ENCODE measurements at places on chromosomes 3 and 15.
A peak's percentile ranks its signal among the peaks of the same experiment; 100 is the strongest.

DNA sequence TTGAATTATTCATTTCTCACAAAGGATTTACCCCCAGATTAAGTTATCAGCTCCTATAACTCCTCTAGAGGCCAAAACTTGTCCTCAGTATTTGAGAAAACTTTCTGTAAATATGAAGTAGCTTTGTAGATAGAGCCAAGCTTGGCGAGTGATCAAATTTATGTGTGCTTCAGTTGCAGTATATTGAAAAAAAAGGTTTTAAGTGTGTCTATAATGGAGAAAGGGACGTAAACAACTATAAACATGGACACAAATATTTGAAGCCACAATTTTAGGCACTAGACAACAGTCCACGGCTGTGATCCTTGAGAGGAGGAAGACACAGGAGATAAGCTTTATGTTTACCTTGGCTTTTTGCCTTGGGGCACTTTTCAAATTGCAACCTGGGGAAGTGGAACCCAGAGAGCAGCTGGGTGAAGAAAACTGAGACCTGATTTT lies 118.7 kb downstream of the THRB start:
- DNase-seq: no peak

DNA sequence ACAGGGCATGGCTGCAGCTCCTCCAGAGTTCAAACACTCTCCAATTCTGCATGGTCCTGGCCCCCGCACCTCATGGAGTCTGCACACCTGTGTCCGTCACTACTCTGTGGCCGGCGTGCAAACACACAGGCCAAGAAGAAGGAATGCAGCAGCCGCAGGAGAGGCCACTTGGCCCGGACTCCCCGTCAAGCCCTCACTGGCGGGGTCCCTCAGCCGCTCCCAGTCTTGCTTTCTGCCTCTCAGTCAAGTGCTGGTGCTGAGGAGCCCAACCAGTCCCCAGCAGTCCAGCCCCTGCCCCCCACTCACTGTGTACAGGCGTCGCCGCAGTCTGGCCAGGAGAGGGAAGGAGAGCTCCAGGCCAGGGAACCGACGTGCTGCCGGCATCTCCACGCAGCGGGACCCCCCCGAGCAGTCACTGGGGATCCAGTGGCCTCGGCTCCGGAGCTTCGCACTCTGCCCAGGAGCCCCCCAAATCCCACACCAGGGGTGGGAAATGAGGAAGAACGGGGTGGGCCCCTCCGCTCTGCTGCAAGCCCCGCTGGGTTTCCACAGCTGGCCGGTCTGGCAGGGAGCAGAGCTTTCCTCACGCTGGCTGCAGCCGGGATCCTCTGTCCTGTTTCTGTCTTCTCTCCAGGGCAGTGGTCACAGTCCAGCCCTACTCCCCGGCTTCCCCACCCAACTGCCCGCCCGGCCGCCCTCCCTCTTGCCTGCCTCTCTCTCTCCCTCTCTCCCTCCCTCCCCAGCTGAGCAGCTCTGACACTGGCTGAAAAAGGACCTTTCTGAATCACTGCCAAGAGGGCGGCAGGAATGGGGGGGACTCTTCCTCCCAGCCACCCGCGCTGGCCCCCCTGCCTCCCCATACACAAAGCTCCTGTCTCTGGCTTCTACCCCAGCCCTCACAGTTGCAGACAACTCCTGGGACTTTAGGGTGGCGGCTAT lies 16.0 kb downstream of the TNK2 start:
- no peak for DNase-seq

DNA sequence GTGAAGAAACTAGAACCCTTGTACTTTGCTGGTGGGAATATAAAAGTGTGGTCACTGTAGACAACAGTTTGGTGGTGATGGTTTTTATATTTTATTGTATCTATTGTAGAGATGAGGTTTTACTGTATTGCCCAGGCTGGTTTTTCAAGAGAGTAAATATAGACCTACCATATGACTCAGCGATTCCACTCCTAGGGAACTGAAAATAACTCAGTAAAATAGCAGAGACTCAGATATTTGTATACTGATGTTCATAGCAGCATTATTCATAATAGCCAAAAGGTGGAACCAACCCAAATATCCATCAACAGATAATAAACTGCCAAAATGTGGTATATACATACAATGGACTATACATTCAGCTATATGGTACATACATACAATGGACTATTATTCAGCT lies 68.8 kb upstream of the IL12A start:
- peak; percentile 5 for DNase-seq

- DNase-seq: no peak
Measured at GRCh38 chr3:182735672-182736071, 57.6 kb upstream of the ATP11B start.

DNA sequence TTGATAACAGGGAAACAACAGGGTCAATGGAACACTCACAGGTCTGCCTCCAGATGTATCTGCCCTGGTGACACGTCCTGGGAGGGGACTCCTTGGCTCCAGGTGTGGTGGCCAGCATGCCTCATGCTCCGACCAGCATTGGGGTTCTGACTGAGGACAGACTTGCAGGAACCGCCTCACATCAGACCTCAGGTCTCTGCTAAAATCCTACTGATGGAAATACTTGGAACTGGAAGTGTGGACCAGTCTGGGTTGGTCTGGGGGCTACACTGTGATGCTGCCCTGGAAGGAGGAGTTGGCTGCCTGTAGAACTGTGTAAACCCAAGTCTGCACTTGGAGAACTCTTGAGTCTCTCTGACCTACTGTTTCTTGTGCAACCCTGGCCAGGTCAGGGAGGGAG lies 17.1 kb upstream of the KY start:
- DNase-seq: no peak

- DNase-seq: no peak
Measured at GRCh38 chr3:89375451-89375850, 268.0 kb downstream of the EPHA3 start.

- DNase-seq: no peak
Measured at GRCh38 chr15:58748852-58749531, 515 bp downstream of the ADAM10 start.

GRCh38 chr15:95290176-95290974 lies 1040.1 kb upstream of the NR2F2 start:
- DNase-seq: no peak

DNA sequence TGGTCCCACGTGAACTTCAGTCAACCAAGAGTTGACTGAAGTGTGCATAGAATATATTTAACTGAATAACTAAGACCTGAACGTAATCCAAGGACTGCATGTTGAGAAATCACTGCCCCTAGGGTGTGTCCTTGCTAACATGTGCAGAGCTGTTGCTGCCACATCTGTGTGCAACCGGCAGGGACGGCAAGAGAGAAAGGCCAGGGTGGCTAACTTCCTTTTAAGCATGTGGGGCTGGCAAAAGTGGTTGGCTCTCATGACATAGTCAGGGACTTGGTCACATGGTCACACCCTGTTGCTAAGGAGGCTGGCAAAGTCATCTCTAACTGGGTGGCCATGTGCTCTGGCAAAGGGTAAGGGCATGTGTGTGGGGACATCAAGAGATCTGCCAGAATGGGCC lies 52.4 kb downstream of the GASK1A start:
- no peak for DNase-seq

DNA sequence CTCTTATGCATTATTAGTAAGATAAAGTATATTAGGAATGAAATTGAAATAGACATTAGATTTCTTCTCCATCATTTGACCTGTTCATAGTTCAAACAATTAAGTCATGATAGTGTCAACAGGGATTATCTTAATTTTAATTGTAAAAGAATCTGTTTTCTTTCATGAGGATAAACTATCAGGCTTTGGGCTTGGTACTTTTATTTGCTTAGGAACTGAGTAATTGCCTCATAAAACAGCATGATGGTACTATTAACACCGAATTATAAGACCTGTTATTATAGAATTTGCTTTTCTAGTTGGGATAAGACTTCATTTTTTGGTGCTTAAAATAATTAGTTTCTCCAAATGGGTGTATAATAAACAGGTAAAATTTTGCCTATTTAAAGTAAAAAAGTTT lies 71.8 kb downstream of the FNDC3B start:
- DNase-seq: no peak

- DNase-seq: no peak
Measured at GRCh38 chr3:31170932-31171670, 276.6 kb upstream of the GADL1 start.

GRCh38 chr3:12473511-12473910 lies 10.8 kb upstream of the TSEN2 start:
- no peak for DNase-seq

- DNase-seq: no peak
Measured at GRCh38 chr3:143163562-143164100, 44.1 kb downstream of the CHST2 start.

DNA sequence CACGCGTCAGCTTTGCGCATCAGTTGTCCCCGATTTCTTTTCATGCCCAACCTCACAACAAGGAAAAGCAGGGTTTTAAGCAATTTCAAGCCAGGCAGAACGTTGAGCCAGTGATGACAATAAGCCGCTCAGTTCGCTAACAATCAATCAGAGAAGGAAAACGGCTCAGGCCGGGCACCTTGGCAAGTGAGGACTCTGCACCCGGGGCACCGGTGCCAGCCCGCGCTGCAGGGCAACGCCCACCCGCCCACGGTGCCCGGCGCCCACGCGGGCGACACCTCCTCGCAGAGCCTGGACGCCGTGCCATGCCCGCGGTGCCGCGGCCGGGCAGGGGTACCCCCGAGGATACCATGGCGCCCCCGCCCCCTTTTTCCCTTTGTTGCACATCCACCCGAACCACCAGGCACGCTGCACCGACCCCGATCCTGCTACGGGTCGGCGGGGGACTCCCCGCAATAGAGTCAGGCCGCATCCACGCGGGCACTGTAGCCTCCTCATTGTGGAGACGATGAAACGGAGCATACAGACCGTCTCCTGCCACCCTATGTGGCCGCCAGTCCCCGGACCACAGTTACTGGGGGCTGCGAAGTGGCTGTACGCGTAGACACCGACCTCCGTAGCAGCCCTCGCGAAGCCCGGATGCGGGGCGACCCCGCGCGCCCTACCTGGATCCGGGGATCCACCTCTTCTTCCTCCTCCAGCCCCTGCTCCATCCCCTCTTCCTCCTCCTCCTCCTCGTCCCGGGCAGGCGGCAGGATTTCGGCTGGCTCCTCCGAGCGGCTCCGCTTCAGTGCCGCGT lies 581 bp downstream of the SH3BP5 start:
- DNase-seq: no peak

GRCh38 chr3:146387566-146387965 lies 81.8 kb downstream of the PLSCR2 start:
- no peak for DNase-seq

DNA sequence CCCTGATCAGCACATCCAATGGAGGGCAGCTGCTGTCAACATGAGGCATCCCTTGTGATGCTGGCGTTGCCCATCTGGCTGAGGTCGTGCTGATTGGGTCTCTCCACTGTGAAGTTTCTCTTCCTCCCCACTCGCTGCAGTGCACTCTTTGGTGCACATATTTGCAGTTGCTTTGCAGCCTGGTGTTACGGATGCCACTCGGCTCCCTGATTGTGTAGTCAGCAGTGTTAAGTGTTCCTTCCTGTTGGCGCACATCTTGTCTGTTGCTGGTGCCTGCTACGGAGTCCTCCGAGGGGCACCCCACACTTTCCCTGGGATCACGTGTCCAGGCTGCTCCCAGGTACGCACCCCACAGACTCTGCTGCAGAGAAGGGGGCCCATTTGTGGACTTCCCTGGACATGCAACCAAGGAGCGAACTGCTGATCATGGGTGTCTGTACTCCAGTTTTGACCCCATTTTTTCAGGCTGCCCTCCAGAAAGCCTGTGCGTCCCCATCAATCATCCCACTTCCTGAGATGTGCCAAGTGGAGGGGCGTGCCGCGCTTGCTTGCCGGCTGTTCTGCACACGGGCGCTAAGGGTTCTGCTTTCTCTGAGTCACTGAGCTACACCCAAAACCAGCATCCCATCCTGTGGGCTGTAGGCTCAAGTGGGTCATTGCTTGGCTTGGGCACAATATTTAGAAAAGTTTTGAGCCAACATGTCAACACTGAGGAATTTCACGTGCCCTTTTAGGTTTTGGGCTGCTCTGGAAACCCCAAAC lies 98.6 kb downstream of the FBLN2 start:
- DNase-seq: no peak

GRCh38 chr3:35745802-35746484 lies 106.6 kb downstream of the ARPP21 start:
- DNase-seq: no peak

- DNase-seq: no peak
Measured at GRCh38 chr15:43881944-43882343, 55.1 kb downstream of the WDR76 start.

GRCh38 chr3:189446959-189447560 lies 184.1 kb upstream of the TP63 start:
- DNase-seq: no peak

GRCh38 chr3:7504886-7505775 lies 644.2 kb downstream of the GRM7 start:
- no peak for DNase-seq

DNA sequence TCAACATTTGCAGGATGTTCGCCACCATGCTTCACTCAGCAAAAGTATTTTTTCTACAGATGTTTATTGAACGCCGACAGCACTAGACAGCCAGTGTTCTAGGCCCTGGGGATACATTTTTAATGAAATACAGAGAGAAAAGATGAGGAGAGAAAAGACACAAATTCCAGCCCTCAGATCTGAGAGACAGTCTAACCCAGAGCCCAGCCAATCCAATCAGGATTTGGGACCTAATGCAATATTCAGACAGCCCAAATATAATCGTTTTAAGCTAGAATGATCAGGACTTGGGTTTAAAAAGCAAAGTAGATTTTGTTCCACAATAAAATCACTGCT lies 174.8 kb downstream of the SLCO3A1 start:
- DNase-seq: no peak

GRCh38 chr3:21055015-21055414 lies 696.0 kb downstream of the ZNF385D start:
- DNase-seq: no peak

DNA sequence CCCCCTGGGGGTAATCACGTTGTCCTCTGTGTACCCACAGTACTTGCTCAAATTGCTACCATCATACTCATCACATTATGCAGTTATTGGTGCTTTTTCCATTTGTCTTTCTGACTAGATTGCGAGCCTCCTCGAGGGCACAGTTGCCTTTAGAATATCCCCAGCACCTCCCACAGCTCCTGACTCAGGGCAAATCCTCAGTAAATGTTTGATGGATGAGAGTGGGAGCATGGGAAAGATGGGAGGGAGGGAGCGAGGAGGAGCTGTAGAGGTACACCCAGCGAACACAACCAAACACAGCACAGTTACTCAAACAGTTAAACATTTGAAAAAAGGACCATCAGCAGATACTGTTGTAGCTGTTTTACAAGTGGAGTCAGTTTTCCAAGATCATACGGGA lies 27.9 kb downstream of the SIDT1 start:
- no peak for DNase-seq

DNA sequence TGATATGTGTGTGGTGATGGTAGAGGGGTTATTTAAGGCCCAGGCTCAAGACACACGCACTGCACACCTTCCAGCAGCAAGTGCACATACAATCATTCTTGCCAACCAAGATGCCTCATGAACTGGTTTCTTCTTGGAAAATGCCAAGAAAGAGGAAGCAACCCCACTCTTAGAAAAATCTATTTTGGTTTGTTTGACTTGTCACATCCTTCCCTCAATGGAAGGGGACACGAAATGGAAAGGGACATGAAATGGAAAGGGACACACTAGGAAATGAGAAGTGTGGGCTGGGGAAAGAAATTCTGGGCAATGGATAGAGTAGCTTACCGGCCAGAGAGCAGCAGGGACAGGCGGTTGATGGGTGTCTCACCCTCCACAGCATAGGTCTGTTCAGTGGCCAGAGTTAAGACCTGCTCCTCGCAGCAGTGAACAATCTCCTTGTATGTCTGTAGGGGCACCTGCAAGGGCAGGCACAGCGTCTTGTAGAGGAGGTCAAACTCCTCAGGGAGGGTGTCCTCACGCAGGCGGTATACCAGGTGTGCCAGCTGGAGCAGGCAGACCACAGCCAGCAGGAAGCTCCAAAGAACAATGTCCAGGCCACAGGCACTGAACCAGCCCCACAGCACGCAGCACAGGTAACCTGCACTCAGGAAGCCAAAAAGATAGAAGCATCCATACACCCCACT lies 640 bp downstream of the POPDC2 start:
- no peak for DNase-seq

All from NCI-H446 treated with DMSO at 0.1 percent for 48 hours (cell line).